ENCODE measurements at places on chromosomes 7 and 10.

DNA sequence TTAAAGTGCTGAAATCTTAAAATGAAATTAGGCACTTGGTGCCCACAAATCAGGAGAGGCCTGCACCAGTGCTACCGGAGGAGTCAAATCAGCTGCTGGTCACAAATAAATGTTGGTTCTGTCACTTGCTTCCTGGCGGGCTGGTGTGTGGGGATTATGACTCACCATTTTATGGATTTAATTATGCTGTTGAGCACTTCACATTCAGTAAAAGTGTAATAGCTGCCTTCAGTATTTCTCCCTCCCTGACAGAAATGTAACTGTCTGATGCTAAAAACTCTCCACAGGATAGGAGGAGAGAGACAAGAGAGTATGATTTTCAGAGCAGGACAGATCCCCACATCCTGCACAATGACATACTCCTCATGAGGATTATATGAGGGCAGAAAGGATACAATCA, 186.0 kb downstream of the JAZF1 start:
- H3K27ac ChIP-seq: no peak overlapping the region
- DNase-seq: peak; percentile 74
- no peaks in the 10 kb centered on the region for H3K27me3 ChIP-seq
- H3K4me3 ChIP-seq: no peak overlapping the region
- H3K36me3 ChIP-seq: no peaks in the 10 kb centered on the region
- peaks cover 11% of the 10 kb centered on the region for H3K4me1 ChIP-seq

DNA sequence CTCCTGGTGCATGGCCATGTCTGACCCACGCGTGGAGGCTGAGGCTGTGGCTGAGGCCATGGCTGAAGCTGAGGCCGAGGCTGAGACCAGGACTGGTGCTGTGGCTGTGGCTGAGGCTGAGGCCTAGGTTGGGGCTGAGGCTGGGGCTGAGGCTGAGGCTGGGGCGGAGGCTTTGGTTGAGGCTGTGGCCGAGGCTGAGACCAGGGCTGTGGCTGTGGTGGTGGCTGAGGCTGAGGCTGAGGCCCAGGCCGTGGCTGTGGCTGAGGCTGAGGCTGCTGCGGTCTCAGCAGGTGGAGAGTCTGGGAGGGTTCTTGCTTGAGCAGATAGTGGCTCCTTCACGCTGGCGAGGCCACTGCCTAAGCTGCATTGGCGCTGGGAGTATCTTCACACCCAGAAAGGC, 76.4 kb downstream of the WDR37 start:
- H3K36me3 ChIP-seq: peaks cover 11% of the 10 kb centered on the region
- H3K4me1 ChIP-seq: no peaks in the 10 kb centered on the region
- no peak for DNase-seq
- H3K27me3 ChIP-seq: no peaks in the 10 kb centered on the region

DNA sequence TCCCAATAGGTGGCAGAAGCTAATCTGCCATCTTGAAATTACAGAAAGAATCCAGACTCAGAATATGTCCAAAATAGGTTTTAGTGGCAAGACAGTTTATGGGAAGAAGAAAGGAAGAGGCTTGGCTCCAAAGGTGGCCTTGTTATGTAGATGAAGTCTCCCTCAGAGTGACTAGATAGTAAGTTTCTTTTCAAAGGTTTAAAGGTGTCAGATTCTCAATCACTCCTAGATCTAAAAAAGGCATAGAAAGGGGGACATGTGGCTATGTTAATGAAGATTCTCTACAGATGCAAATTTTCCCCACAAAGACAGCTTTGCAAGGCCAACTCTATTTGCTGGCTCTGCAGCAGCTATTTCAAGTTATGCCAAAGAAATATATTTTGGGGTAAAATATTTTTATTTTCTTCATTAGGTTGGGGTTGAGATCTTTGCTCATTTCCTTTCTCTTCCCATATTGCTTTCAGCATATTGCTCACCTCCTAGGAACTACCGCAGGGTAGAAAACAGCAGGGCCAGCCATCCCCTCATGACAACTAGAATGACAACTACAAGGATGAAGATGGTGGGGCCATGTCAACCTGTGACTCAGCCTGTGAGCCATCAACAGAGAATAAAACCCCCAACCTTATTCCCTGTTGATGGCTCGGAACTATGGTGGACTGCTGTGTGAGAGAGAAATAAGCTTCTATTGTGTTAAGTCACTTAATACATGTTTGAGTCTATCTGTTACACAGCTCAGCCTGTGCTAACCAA, 274.0 kb upstream of the GALNT17 start:
- H3K4me3 ChIP-seq: no peak overlapping the region
- no peak overlapping the region for H3K27ac ChIP-seq
- no peak for DNase-seq
- H3K27me3 ChIP-seq: no peaks in the 10 kb centered on the region
- no peaks in the 10 kb centered on the region for H3K36me3 ChIP-seq
- H3K4me1 ChIP-seq: no peaks in the 10 kb centered on the region

GRCh38 chr7:112157072-112157471, 49.1 kb downstream of the DOCK4 start:
- no peaks in the 10 kb centered on the region for H3K36me3 ChIP-seq
- H3K27me3 ChIP-seq: no peaks in the 10 kb centered on the region
- peak; percentile 84 for DNase-seq
- H3K27ac ChIP-seq: peak overlapping the region; percentile 25
- peaks cover 13% of the 10 kb centered on the region for H3K4me1 ChIP-seq

Data from GM23248 (cell line).